ENCODE measurements at places on chromosomes 12 and 14.

GRCh38 chr14:101730626-101731186 lies 30.8 kb upstream of the PPP2R5C start:
- no peak for DNase-seq

DNA sequence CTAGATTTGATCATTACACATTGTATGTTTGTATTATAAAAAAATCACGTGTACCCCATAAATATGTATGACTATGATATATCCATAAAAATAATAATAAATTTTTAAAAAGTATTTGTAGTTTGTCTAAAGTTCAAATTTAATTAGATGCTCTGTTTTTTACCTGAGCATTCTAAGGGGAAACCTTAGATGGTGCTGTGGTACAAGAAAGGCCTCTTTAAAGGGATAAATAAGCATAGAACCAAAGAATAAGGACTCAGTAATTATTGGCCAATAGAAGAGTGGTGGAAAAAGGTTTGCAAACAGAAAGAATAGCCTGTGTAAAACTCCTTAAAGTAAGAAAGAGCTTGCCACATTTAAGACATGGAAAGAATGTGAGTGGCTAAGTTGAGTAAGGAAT lies 580.1 kb upstream of the SEL1L start:
- no peak for DNase-seq

GRCh38 chr12:54974279-54974678 lies 10.3 kb downstream of the TESPA1 start:
- DNase-seq = no peak

GRCh38 chr14:90641168-90641567 lies 175.1 kb downstream of the TTC7B start:
- DNase-seq = no peak

- DNase-seq = no peak
Observed at GRCh38 chr12:124484526-124484953, 82.9 kb downstream of the NCOR2 start.

DNA sequence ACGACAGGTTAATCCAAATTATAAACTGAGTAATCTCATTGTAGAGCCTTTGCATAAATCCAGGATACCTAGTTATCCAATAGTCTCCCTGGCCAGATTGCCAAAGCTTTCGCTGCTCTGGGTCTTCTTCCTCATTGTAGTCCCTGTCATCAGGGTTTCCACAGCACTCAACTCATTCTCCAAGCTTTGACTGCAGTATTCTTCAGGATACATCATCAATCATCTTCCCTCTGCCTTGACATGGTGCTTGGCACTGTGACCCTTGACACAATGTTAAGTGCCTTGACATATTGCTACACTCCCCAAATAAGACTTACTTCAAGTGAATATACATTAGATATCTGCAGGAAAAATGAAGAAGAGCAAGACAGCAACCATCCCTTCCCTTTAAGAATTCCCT lies 60.1 kb upstream of the RESF1 start:
- DNase-seq = no peak

- no peak for DNase-seq
Observed at GRCh38 chr12:110780448-110780847, 37.8 kb upstream of the PPP1CC start.

DNA sequence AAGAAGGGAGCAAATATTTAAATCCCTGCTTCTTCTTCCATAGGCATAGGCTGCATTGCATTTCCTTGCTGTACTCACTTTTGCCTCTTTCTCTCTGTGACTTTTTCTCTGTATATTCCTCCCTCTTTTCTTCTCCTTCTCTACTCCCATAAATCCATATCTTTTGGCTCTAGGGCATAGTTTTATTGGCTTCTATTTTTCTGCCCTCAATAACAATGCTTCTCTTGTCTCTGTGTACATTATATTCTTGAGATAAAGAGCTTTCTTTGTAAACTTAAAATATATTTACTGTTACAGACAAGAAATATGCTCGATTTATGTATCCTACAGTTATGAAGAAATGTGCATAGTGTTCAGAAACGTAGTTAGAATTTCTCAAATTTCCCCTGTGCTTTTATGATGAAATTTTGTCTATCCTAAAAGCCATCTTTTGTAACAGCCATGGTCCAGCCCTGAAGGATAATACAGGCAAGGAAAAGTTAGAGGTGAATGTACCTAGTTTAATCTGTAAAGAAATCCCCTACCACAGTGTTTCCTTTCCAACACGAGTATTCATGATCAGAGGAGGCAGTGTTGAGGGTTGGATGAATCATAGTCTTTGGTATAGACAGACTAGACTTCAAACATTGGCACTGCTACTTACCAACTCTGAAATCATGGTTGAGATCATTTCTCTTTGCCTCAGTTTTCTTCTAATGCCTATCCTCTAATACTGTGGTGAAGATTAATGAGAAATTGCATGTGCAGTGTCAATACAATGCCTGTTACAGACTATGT lies 173.3 kb upstream of the FAR2 start:
- DNase-seq = no peak

DNA sequence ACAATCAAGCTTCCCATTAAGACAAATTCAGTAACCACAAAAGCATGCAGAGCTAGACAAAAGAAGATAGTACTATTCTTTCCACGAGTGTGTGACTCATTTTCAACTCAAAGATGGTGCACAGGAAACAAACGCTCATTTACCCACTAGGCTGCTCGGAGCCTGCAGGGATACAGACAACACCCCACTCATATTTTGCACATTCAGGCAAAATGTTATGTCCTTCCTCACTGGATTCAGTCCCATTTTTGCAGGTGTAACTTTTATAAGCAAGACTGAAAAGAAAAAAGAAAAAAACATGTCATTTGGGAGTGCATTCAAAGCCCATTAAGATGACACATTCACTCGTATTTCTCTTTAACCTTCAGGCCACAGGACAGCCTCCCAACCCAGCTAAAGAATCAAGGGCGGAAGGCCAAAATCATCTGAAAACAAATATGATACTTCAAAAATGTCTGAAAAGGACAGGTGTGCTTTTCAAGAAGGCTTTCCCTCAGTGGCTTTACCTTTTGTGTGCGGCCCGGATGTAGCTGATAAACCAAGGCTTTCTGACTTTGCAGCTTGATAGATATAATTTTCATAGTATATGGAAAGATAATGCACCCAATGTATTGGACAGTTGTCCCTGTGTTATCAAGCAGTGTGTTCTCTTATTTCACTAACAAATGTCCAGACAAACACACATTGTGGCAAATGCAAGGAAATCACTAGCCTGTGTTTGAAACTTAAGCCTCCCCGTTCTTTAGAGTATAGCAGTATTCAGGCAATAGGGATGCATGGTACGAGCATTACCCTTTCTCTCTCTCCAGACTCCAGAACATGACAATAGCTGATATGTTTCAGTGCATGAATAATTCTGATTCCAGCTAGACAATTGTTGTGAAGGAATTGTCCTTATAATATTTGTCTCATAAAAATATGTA lies 147.8 kb upstream of the KRR1 start:
- no peak for DNase-seq

GRCh38 chr12:75690296-75690955 lies 179.0 kb upstream of the KRR1 start:
- DNase-seq = no peak

- no peak for DNase-seq
Observed at GRCh38 chr12:6292606-6293005, 17.9 kb upstream of the PLEKHG6 start.

DNA sequence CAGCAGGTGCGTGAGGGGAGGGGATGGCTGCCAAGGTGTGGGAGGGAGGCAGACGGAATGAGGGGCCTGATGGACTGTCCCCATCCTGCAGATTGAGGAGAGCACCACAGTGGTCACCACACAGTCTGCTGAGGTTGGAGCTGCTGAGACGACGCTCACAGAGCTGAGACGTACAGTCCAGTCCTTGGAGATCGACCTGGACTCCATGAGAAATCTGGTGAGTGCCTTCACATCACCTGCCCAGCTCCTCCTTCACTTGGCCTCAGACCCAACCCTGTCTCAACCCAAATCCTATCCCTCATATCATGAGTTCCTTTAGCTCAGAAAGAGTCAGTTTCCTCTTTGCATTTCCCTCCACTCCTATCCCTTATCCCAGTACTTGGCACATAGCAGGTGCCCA lies 2.7 kb downstream of the KRT18 start:
- DNase-seq = no peak

Measured in omental fat pad (tissue), 4 donors.